ENCODE measurements at places on chromosomes 7 and 10.

GRCh38 chr10:64219271-64220025 lies 698.2 kb downstream of the REEP3 start:
- DNase-seq: no peak

GRCh38 chr7:85220651-85221050 lies 33.8 kb upstream of the SEMA3D start:
- DNase-seq: no peak

- DNase-seq: no peak
These were observed 1174.6 kb upstream of the LRRTM3 start for GRCh38 chr10:65751218-65751617.

DNA sequence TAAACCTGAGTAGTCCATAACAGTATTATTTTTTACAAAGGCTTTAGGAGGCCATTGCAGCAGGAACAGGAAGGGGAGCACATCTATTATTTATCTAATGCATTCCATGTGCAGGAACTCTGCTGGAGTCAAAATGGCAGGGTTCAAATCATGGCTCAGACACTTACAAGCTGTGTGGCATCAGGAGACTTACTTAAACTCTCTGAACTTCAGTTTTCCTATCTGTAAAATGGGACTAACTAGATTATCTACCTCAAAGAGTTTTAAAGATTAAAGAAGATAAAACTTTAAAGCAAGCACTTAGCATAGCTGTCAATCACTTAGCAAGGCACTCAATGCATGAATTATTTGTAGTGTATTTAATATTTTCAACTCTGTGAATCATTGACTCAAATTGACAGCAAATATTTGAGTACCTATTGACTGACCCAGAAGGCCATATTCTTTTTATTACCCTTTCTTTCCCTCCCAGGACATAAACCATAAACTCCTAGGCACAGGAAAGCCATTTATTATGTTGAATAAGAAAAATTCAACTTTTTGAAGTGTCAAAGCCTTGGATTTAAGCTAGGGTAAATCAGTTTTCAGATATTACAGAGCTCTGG lies 115.8 kb upstream of the FAM204A start:
- DNase-seq: no peak

DNA sequence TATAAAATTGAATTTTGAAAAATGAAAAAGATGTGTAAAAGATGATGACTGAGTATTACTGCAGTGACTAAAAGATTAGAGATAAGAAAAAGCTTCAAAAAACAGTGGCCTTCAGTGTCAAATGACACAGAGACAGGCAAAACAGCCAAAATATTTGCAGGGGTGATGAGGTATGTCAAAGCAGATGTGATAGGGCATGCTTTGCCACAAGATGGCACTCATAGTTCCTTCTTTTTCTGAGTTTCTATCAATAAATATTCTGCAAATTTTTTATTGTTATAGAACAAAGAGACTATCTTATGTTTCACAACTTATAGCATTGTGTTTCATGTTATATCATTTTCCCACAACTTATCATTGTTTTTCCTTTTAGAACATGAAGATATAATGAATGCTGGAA lies 344.1 kb upstream of the HPS1 start:
- no peak for DNase-seq

DNA sequence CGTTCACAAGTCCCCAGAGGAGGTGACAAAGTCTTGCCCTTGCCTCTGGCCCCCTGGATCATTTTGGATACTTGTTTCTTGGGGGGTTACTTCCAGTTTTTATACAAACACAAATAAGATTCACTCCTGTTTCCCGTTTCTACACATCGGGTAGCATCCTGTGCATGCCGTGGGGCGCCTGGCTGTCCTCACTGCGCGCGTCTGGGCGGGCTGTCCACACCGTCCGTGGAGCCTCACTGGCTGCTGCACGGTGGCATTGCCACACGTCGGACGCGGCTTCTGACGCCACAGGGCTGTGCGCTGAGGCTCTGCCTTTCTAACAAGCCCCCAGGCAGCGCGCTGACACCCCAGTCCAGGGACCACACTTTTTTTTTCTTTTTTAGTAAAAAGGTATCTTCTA lies 18.4 kb downstream of the BNIP3 start:
- DNase-seq: no peak

DNA sequence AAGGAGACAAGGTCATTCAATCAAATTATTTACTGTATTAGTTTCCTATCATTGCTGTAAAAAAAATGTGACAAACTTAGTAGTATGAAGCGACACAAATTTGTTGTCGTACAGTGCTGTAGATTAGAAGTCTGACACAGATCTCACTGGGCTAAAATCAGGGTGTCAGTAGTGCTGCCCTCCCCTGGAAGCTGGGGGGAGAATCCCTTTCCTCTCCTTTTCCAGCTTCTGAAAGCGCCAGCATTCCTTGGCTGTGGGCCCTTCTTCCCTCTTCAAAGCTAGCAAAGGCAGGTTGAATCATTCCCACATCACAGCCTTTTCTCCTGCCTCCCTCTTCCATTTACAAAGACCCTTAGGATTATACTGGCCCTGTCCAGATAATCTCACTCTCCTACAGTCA lies 28.0 kb downstream of the VPS41 start:
- no peak for DNase-seq

DNA sequence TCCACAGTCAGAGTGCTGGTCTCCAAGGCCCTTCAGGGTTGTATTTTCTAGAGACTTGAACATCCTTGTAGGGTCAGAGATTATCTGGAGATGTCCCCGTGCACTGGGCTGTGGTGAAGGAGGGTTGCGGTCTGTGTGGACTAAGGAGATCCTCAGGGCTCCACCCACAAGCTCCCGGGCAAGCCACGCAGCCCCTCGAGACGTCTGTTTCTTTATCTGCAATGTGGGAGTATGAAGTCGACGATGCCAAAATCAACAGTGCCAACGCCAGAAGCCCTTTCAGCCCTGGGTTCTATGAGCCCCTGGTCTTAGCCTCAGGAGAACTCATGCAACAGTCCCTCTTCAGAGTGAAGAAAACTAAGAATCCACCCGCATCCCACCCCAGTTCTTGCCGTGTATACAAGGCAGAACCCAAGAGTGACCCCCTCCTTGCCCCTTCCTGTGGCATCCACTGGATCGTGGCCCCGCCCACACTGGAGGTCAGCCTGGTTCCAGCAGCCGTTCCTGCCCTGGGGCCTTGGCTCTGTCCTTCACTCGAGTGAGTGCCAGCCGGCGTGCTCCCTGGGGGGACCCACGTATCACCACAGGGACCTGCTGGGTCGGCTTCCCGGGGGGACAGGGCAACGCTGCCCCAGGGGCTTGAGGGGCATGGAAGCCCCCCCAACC lies 6.0 kb upstream of the SHH start:
- DNase-seq: no peak

DNA sequence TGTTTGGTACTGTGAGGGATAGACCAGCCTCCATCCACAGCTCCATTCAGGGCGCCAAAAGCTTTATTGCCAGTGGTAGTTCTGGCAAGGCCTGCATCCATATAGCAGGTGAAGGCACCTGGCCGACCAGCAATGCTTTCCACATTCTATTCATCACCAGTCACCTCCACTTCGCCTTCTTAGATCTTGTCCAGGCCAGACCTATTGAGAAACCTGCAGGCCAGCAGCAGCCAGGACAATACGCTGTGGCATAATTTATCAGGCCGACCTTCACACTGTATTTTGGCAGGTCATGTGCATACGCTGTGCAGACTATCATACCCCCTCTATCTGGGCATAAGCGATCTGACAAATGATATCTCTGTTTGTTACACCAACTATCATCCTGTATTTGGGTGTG lies 15.2 kb upstream of the KNDC1 start:
- no peak for DNase-seq

GRCh38 chr10:944034-944831 lies 12.7 kb upstream of the LARP4B start:
- peak; percentile 65 for DNase-seq

- DNase-seq: no peak
These were observed 232.9 kb upstream of the NPY start for GRCh38 chr7:24050991-24051560.

DNA sequence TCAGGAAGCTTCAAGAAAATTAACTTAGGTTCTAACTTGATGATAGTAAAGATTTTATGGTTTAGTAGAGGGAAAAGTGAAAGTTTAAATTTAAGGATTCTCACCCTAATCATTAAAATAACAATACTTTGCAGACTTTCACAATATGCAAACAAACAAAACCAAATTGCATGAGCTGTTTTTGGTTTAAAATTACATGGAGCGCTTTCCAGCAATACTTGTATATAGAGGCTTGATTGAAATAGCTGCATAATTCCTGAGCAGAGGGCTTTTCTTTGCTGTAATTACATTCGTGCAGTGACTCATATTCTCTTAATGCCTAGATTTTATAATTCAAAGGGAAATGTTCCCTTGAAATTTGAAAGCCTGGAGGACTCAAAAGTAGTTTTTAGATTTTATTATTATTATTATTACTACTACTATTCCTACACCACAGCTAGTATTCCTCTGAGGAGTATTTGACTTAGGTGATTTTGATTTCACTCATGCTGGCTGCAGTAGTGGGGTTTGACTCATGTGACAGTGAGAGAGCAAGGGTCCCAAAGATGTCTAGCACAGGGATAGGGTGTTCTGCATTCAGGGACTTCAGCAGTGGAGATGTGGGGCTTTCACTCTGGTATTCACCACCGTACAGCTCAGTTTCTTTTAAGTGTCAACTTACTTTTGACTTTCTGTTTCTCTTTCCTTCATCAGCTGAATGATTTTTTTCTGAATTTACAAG lies 138.1 kb downstream of the ADAM22 start:
- DNase-seq: no peak

DNA sequence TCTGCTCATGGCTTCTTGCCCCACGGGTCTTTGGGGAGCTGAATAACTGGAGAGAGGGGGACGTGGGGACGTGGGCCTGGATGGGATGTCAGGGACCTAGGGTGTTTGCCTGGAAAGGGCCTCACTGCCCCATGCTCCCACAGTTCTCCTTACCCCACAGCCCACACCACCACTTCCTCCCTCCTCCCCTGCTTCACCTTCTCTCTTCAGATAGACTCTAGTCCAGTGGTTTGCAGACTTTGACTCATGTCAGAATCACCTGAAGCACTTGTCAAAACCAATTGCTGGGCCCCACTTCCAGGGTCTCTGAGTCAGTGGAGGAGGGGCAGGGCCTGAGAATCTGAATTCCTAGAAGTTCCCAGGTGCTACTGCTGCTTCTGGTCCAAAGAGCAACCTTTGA lies 327.4 kb downstream of the RPS24 start:
- DNase-seq: no peak

- DNase-seq: no peak
These were observed 65.7 kb upstream of the LANCL2 start for GRCh38 chr7:55299273-55299967.

GRCh38 chr10:58586282-58587245 lies 73.9 kb downstream of the BICC1 start:
- no peak for DNase-seq

GRCh38 chr7:20085086-20085485 lies 132.1 kb downstream of the MACC1 start:
- DNase-seq: no peak

DNA sequence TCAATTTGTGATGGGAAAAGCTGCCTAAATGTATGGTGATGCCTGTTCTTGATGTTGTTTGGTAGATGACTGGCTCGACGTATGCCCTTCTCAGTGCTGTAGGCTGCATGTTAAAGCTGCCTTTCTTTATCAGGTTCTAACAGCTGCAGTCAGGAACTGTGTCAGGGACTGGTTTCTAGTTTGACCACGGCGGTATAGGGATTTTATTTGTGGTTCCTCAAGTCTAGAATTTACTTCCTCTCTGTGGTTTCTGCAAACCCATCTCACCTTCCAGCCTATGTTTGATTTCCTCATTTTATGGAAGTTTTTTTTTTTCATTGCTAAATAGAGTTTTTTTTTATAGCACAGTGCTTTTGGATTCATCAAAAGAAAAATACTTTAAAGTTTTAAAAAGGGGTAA lies 26.5 kb downstream of the LMTK2 start:
- peak; percentile 25 for DNase-seq

- no peak for DNase-seq
These were observed 52.9 kb downstream of the PFKFB3 start for GRCh38 chr10:6255548-6256061.

- no peak for DNase-seq
These were observed 208.1 kb upstream of the NPVF start for GRCh38 chr7:25436413-25436812.

- DNase-seq: no peak
These were observed 66.1 kb upstream of the PDZD8 start for GRCh38 chr10:117441361-117441760.

GRCh38 chr10:35639021-35639727 lies 2.9 kb downstream of the FZD8 start:
- no peak for DNase-seq

GRCh38 chr7:141500608-141501007 lies 50.6 kb upstream of the AGK start:
- no peak for DNase-seq

DNA sequence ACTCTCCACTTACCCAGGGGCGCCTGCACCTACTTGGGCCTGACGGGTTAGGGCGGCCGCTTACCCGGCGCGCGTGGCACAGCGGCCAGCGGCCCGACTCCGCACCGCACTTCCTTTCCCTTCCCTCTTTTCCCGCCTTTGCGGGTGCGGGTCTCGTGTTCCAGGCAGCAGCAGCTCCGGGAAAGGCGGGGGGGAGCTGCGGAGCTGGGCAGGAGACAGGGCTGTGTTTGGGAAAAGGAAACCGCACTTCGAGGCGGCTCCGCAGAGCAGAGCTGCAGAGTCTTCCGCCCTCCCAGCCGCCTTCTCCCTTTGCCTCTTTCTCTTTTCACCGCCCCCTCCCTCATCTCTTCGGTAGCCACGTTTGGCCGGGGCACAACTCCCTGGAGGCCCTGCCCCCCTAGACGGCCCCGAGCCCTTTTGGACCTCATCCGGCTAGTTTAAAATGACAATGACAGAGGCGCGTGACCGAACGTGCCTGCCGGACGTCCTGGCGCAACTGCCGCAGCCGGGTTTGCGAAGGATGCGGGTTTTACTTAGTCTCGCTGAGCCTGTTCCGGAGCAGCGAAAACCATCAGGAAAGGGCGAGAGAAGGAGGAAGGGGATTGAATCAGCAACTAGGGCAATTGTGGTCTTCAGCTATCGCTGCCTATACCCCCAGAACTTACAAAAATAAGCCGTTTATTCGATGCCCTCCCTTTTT lies 7.9 kb upstream of the PAX2 start:
- no peak for DNase-seq

DNA sequence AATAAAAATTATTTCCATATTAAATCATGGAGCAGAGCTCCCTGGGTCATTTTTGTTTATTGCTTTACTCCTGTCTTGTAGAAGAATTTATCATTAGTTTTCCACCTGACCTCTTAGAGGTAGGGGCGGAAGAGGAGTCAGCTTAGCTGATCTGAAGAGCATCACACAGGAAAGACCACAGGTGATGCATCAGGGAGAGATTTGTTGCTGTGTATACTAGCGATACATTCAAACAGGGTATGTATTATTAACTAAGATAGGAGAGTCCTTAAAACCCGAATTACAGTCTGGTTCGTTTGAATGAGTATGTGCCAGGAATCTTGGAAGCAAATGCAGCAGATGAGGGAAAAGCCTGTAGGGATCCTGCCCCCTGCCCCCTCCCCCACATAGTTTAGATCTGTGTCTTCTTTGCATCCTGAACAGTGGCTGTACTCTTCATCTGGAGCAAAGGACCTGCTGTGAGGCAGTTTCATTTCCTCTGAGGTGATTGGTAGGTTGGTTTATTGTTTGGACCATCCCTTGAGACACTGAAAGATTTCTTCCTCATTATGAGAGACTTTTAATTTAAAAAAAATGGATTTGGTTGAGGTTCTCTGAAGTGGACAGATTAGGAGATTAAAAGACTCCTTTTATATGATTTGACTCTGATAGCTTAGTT lies 177.0 kb downstream of the SND1 start:
- no peak for DNase-seq

GRCh38 chr7:77631820-77632219 lies 64.4 kb upstream of the RSBN1L start:
- no peak for DNase-seq

- no peak for DNase-seq
These were observed 15.7 kb downstream of the JCAD start for GRCh38 chr10:30043476-30044270.

Measured in CD4-positive, alpha-beta T cell treated with Interleukin-6 for 4 hours (primary cell).